Esophagus mucosa (tissue), 1 donor: ENCODE measurements at places on chromosomes 4 and X. TPM values are rescaled to one million over a fixed set of nuclear protein-coding genes. Genes with fewer than 3 reads are reported as not detected.

DNA sequence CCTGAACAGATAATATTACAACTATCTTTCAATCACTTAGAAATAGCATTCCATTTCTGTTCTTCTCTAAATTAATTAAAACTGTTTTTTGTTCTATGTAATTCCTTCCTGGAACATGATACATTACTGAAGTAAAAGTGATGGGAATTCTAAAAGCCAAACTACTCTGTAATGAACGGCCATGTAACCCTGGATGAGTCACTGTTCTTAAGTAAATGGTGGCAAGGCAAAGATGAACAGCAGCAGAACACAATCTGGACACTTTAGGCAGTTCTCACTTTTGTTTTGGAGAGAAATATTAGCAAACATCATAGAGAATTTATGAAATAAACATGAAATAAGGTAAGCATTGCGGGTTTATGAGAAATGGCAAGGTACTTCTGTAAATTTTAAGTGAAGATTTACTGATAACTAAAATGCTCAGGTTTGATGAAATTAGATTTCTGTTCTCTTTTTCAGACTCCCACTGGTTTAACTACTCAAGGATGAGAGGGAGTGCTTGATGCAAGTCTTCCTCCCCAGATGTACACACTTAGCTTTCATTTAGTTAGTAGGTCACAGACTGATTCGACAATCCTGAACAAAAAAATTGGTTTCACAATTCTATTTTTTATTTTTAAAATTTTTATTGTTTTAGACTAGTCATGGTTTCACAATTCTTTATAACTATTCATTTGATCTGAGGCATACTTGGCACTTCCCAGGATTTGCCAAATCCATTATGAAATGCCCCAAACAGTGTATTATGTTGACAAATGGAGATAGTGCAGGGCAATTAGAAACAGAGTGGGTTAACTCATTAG is 964 bp upstream of the GPR82 start:
- no peak for ATAC-seq

Gene FHIP1A
- total RNA-seq, result 43.6 TPM

Gene MAGEB17
- not detected for total RNA-seq

DNA sequence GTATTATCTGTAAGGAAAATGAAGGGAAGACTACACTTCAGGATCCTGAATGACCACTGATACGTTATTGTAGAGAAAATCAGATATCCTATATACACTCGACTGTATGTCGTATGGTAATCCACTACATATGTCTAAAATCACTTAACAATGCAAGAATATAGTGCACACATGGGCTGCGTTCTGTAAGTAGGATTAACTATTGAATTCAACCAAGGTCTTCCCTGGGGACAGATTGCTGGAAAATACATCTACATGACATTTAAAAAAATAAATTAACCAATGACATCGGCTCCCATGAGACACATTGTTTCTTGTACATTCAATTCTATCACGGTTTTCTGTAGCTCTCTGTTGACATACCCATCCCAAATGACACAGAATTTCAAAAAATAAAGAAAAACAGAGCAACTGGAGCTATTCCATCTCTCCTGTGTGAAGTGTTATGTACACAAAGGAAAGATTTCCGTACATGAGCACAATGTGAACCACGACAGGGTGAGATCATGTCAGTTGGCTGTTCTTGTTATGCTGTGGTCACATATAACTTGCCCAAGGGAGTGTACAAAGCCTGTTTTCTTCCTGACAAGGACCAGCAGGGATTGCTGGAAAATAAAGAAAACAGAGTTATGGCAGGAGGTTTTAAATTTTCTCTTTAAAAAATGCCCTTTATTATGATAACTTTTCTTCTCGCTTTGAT is 6.1 kb downstream of the ENOX2 start:
- ATAC-seq, result no peak

- ATAC-seq, result no peak
Measured at GRCh38 chr4:7186031-7186430, 6.3 kb upstream of the SORCS2 start.

GRCh38 chr4:152185786-152186550 is 349.9 kb downstream of the FBXW7 start:
- no peak for ATAC-seq

DNA sequence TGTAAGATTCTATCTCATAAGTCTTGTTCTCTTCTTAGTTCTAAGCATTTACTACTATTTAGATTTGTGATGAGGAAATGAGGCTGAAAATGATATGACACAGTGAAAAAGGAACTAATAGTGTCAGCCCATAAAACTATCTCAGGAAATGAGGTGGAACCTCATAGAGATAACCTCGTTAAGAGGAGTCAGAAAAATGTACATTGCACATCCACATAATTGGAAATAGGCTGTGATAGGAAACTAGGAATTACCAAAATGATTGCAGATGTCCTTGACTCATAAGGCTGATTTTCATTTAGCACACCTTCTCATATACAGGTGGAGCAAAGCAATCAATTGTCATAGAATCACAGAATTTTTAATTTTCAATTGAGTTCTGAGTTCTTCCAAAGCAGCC is 26.8 kb downstream of the ANXA10 start:
- ATAC-seq, result no peak

DNA sequence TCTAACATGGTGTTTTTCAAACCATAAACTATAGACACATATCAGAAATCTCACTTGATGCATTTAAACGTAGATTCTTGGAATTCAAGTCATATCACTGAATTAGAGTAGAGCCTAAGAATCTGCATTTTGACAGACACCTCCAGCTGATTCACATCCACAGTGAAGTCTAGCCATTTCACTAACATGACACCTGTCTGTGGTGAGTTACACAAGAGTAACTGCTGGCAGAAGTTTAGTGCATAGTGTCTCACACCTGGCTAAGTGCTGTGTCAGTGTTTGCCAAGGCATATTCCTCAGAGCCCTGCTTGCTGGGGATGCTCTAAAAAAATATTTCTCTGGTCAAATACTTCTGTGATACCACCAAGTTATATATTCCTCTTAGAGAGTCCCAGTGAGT is 237.5 kb upstream of the DIAPH2 start:
- no peak for ATAC-seq

GRCh38 chrX:107629540-107629909 is 1.2 kb downstream of the PRPS1 start:
- no peak for ATAC-seq

Gene SMIM10L2A
- total RNA-seq, result 1.4 TPM
